ENCODE measurements at places on chromosomes 6 and 20.

- no peak for DNase-seq
Observed at GRCh38 chr6:11615214-11615602, 77.7 kb downstream of the TMEM170B start.

- DNase-seq: peak; percentile 58
Observed at GRCh38 chr20:50635676-50636600, 55.4 kb downstream of the RIPOR3 start.

DNA sequence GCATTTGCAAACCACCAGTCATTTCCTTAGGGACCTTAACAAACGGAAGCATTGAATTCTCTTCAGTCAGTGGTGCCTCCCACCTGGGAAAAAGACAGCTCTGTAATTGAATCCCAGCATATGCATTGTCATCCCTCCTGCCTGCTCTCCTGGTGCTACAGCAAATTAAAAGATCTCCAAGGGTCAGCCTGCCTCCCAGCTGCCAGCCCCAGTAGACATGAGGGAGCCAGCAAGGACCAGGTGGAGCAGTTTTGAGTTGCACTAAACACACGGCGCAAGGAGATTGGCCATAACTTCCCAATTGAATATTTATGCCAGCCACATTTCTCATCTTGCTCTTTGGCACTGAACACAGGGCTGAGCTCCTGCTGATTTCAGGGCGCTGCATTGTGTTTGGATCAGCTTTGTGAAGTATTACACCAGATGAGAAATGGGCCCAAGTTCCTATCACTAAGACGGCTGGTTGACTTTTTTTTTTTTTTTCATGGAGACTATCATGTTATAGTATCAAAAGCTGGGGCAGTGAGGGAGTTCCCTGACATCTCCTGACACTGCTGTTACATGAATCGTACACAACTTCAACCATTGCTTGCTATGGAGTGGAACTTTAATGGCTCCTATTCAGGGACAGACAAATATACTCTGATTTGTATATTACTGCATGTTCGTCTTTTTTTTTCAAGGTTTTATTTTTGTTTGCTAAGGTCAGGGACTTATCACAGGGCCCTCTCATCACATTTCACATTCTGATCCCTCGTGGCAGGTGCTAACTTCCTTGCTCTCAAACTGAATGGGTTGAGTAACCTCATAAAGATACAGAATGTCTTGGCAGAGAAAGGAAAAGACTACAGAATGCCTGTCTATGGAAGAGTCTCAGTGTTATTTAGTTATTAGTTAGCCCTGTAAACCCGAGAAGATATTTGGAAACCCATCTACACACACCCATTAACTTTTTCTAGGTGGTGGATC, 191.1 kb downstream of the EYA4 start:
- DNase-seq: peak; percentile 93

- no peak for DNase-seq
Observed at GRCh38 chr6:48113130-48113529, 2.1 kb upstream of the PTCHD4 start.

DNA sequence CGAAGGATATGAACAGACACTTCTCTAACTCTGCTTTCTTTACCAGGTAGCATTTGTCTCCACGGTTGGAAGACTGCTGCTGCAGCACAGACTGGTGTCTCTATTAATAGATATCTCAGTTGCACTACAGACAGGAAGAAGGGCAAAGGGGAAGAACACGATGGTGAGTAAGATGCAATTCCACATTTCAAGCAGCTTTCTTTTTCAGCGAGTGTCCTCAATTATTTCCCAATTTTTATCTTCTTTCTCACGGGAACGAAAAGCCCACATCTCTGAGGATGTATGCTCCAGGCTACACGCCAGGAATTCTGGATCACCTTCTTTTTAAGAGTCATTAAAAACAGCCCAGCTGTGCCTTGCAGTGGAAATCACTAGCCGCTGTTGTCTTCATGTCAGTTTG, 311.6 kb upstream of the ECI2 start:
- DNase-seq: no peak

DNA sequence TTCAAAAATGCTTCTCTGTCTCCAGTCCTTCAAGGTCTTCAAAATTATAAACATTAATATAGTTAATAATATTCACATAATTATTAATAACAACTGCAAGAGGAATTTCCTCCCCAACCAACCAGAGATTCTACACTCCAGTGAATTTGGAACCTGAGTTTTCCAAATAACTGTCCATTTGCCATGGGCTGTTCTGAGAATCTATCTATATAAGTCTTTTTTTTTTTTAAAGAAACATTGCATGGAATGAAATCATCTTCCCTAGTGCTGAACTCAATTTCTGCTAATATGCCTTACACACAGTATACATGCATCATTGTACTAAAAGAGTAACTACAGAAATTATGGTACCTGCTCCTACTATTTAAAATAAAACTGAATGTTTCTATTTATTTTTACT, 113.9 kb downstream of the SLC22A3 start:
- no peak for DNase-seq

- DNase-seq: no peak
Observed at GRCh38 chr20:48718786-48719578, 108.8 kb downstream of the PREX1 start.

DNA sequence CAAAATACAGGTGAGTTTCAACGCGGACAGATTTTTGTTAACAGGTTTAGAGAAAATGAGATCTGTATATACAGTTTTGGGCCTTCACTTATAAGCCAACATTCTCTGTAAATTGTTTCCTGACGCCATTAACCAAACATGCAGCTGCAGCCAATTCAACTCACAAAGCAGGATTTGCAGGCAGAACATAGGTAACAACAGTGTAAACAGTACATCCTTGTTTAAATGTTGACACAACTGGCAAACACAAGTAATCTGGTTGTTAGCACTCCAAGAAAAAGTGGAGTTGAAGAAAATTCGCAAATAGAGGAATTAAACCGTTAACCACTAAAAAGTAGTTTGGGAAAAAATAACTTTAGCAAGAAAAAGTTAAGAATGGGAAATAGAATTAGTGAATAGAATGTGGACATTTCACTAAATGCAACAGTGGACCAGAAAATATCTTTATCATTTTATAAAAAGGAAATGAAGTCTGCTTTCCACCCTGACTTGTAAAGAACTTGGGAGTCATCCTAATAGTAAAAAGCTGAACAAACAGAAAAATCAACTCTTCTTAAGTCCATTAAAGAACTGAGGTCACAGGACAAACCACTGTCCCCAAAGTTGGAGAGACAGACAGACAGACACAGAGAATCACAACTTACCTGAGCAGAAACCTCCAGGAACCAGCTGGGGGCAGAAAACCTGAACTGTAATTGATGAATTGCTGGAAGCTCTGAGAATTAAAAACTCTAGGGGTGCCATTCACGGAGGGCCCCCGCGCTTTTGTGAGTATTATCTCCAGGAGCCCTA, 10.1 kb downstream of the SMIM28 start:
- peak; percentile 67 for DNase-seq

DNA sequence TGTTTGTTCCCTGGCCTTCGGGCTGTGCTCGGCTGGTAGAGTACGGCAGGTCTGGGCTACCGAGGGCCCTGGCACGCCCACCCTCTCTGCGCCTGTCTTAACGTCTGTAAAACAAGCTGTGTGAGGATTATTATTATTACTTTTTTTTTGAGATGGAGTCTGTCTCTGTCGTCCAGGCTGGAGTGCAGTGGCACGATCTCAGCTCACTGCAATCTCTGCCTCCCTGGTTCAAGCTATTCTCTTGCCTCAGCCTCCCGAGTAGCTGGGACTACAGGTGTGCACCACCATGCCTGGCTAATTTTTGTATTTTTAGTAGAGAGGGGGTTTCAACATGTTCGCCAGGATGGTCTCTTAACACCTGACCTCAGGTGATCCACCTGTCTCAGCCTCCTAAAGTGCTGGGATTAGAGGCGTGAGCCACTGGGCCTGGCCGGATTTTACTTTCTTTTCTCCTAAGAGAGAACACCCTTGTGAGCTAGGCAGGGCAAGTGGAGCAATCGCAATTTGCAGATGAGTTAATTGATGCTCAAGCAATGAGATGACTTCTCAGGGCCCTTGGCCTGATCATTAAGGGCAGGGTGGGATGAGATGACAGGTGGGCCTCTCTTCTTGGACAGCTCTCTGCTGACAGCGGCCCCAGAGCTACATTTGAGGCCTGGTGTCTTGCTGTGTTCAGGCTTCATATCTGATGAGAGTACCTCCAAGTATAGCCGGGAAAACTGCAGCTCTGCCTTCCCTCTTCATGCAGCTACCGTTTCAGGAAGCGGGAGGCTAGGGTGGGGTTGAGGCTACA, 859 bp upstream of the SMIM29 start:
- no peak for DNase-seq

- DNase-seq: no peak
Observed at GRCh38 chr6:126300735-126301134, 39.2 kb upstream of the CENPW start.

DNA sequence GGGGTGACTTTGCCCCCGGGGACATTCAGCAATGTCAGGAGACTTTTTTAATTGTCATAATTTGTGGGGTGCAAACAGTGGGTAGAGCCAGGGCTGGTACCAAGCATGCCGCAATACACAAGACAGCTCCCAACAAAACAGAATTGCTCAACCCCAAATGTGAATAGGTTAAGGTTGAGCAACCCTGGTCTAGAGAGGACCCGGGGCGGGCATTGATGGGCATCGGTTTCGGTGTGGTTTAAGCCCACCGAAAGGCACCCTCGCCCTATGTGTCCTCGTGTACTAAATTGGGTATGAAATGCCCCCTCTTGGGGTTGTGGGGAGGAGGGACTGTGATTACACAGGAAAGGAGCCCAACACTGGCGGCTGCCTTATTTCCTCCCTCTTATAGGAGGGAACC, 36.0 kb downstream of the KIAA1755 start:
- no peak for DNase-seq

GRCh38 chr20:52041966-52042365, 149.6 kb downstream of the ZFP64 start:
- no peak for DNase-seq

DNA sequence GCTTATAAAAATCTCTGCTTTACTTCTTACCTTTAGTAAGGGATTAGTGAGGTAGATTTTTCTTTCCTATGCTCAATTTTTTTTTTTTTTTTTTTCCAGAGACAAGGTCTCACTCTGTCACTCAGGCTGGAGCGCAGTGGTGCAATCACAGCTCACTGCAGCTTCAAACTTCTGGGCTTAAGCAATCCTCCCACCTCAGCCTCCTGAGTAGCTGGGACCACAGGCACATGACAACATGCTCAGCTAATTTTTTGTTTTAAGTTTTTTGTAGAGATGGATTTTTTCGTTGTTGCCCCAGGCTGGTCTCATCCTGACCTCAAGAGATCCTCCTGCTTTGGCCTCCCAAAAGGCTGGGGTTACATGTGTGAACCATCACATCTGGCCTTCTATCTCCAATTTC, 58.9 kb upstream of the RREB1 start:
- DNase-seq: no peak

DNA sequence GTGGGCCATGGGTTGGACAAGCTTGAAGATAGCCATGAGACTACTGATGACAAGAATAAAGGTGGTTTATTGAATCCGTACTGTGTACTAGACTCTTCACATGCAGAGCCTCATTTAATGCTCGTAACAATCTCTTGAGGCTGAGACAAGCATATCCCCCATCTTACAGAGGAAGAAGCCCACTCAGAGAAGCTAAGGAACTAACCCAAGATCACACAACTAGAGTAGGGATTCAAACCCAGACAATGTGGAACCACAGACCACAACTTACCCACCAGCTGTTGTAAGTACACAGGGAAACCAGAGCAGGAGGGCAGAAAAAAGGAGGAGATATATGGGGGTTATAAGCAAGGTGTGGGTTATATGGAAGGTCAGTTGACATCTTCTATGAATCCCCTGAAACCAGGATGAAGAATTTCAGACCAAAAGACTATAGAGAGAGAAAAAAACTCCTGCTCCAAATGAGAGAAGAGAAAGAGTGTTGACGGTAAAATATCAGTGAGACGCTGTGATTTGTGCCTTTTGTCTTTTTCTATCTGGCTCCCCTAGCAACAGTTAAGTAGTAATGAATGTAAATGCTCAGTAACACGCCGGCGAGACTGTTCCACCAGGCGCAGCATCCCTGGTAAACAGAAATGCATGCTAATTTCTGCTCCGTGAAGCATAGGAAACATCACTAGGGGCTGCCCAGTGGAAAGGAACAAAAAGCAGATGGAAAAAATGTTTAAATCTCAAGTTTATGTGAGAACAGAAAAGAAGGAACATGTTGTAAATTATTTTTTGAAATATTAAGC, 80.1 kb upstream of the SLC22A16 start:
- no peak for DNase-seq

- DNase-seq: no peak
Observed at GRCh38 chr6:1947922-1948321, 297.5 kb downstream of the GMDS start.

- no peak for DNase-seq
Observed at GRCh38 chr6:44339763-44340625, 2.5 kb upstream of the SPATS1 start.

DNA sequence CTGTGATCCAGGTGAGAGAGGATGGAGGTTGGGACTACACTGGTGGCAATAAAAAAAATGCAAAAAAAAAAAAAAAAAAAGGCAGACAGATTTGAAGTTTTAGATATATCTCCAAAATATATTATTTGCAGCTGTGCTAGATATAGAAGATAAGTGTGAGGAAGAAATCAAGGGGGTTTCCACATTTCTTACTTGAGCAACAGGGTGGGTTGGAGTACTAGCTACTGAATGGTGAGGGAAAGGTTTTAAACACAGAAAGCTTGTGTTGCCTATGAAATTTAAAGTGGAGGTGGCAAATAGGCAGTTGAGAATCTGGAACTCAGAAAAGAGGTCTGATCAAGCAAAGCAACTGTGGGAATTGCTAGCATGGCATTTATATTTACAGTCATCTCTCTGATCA, 59.9 kb upstream of the GNRH2 start:
- no peak for DNase-seq

- DNase-seq: no peak
Observed at GRCh38 chr20:2103461-2104153, 2.0 kb downstream of the STK35 start.

GRCh38 chr6:149033454-149033853, 284.1 kb upstream of the TAB2 start:
- no peak for DNase-seq

DNA sequence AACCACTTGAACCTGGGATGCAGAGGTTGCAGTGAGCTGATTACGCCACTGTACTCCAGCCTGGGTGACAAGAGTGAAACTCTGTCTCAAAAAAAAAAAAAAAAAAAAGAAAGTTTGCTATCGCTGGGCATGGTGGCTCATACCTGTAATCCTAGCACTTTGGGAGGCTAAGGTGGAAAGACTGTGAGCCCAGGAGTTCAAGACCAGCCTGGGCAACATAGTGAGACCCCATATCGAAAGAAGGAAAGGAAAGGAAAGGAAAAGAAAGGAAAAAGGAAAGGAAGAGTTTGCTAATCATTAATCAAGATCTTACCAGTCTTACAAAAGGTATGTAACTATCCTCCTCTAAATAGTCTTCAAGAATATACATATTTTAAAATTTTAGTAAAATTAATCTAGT, 55.4 kb upstream of the SMIM29 start:
- DNase-seq: no peak

GRCh38 chr20:17803765-17804164, 104.0 kb downstream of the BANF2 start:
- no peak for DNase-seq

All from NCI-H1105 treated with DMSO at 0.1 percent for 48 hours (cell line).